ENCODE measurements at places on chromosomes 6 and 20.
A peak's percentile ranks its signal among the peaks of the same experiment; 100 is the strongest.

- no peak for DNase-seq
Measured at GRCh38 chr6:114785235-114786127, 442.7 kb upstream of the HS3ST5 start.

DNA sequence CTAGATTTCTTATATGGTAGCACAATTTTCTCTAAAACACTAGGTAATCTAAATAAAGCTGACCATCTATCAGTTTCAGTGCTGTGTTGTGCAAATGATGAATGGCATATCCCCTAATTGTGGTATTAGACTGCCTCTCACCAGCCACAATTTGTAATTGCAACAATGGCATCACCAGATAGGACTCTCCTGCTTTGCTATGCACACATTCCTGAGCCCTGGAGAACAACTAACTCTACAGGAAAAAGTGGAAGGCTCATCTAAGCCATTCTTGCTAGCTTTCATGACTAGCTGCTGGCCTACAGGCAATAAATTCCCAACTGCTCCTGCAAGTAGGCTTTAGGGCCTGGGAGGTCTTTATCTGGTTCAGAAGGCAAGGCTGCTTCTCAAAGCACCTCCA is 974.1 kb downstream of the EYS start:
- no peak for DNase-seq

DNA sequence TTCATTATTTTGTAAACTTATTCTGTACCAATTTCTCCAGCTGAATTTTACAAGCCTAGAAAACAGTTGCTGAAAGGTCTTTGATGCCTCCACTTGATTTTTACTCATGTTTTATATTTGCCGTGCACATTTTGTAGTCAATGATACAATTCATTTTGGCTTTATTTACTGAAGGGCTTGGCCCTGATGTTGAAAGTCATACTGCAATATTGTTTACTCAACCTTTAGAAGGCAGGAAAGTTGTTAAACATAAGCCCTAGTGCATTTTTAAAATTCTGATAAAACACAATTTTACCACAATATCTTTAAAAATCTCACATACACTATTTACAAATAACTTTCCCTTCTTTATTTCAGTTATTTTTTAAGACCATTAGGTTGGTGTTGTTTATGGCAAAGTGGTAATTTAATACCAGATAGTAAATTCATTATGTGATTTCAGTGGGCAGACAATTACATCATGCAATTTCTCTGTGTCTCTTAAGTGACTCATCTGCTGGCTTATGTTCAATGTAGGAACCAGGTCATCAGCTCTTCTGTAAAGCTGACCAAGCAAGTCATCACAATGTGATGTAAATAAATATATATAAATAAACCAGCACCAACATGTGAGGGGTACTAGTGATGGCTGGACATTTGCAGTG is 121.1 kb upstream of the SLC35B3 start:
- no peak for DNase-seq

DNA sequence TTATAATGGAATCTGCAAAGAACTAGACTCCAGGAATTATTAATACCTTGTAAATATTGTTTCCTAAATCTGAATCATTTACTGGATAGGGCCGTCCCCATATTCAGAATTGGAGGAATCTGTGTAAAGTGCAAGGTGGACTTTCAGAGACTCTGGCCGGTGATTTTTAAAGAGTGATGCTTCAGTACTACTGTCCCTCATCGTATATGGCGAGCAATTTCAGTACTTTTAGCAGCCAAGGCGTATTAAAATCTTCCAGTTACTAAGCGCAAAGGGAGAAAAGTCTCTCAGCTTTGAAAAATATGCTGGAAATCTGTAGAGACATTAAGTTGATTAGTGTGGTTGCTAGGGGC is 483 bp downstream of the SMIM26 start:
- DNase-seq, result no peak

GRCh38 chr6:154370545-154370944 is 13.9 kb upstream of the IPCEF1 start:
- DNase-seq, result peak; percentile 1

- no peak for DNase-seq
Measured at GRCh38 chr6:167678102-167679101, 148.3 kb upstream of the AFDN start.

GRCh38 chr20:31484001-31484400 is 8.9 kb downstream of the REM1 start:
- DNase-seq, result no peak

- DNase-seq, result no peak
Measured at GRCh38 chr6:21588481-21589351, 4.8 kb upstream of the SOX4 start.

DNA sequence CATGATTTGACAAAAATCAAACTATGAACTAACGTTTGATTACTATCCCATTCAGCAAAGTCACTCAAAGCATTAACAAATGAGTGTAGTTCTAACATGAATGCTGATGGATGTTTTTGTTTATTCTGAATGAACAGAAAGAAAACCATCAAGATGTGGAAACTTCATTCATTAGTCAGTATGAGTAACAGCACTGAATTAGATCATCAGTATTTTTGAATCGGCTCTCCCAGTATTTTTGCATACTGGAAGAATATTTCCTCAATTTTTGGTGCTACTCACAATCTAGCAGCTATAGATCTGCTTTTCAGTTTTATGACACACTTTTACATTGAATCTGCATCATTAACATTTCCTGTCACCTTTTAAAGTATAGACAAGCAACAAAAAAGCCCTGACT is 63.8 kb upstream of the CD83 start:
- DNase-seq, result no peak

DNA sequence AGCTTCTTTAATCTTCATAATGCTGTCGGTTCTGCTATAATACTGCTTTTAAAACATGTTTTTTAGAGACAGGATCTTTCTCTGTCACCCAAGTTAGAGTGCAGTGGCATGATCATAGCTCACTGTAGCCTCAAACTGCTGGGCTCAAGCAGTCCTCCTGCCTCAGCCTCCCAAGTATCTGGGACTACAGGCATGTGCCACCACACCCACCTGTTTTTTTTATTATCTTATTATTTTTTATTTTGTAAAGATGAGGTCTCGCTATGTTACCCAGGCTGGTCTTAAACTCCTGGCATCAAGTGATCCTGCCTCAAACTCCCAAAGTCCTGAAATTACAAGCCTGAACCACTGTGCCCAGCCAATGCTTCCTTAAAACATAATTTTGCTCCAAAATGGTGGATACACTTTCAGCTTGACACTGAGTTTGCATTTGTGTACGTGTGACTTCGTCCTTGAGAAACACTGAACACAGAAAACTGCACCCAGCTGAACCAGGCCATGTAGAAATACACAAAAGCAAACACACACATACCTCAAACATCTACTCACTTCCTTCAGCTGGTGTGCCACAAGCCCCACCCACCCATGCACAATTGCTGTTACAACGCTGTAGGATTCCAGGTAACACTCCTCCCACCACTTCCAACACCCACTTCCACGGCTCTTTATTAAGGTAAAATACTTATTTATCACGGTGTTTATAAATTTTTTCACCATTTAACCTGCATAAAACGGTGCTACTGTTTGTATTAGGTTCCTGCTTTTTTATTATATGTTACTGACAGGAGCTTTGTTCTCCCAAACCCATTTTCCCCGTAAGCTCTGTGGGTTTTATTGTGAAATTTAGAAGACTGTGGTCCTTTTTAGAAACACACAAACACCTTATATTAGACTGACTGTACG is 109.1 kb downstream of the TSHZ2 start:
- no peak for DNase-seq

DNA sequence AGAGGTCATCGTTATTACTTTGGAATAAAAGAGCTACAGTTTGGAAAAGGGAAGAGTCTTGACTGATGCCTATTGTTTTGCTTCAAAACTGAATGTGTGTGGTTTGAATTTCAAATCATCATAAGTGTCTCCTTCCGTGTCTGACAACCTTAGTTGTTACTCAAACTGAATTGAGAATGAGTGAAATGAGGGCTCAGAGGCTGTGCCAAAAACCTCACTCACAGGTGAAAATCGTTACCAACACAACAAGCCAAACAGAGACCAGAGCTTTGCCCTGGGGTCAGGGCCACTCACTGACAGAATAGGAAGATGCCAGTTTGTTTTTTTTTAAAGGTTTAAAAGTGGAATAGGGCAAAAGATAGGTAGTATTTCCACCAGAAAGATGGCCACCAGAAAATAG is 15.2 kb upstream of the SIRT5 start:
- no peak for DNase-seq

DNA sequence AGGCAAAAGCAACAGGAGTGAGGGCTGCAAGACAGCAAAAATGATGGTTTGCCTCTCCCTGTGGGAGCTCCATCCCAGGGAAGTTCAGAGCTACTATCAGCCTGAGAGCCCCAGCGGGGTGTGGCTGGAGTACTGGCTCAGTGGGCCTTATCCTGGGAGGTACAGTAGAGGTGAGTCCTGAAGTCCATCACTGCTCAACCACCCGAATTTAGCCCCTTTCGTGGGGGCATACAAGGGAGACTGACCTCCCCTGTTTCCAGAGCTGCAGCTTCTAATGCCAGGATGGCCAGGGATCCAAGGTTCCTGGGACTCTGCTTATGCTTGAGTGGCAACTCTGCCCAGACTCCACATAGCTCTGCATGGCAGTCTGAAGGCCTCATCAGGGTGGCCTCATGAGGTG is 617.8 kb downstream of the MMUT start:
- no peak for DNase-seq

DNA sequence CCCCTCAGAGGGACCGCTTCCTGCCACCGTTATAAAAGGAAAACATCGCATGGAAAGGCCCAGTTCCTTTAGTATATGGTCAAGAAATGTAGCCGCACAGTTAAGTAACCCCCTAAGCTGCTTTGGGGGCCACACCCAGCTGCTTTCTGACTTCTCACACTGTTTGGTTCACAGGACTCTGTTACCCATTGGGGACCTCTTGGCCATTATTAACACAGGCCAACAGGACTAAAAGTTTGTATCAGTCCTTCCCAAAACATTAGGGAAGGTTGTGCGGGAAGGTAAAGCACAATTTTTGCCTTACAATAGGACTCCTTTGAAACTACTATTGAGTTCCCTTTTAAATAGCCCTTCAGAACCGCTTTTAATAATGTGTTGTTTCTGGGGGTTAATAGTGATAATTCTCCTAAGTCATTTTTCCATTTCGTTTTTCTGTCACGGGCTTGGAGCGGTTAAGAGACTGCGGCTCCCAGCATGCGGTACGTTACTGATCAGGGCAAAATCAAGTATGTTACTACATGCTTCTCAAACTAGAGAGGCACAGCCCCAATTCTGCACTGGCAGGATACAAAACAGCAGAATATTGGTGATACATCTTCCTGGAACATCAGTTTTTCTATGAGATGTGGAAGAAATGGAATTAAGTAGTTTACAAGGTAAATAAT is 668 bp upstream of the RPP40 start:
- DNase-seq, result no peak

- no peak for DNase-seq
Measured at GRCh38 chr6:24145690-24146131, 19.7 kb downstream of the NRSN1 start.

DNA sequence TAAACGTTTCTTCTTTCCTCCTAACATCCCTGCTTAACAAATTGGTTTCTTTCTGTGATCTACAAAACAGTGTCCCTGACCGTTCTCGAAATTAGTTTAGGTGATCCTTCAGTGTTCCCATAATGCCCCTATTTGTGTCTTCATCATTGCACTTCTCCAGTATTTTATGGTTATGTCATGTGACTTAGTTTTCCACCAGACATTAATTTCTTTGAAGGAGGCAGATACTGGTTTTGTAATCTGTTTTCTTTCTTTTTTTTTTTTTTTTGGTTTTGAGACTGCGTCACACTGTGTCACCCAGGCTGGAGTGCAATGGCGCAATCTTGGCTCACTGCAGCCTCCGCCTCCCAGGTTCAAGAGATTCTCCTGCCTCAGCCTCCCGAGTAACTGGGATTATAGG is 49.2 kb downstream of the FAM217A start:
- no peak for DNase-seq

- DNase-seq, result no peak
Measured at GRCh38 chr6:103908898-103909297, 950.8 kb downstream of the HACE1 start.

- DNase-seq, result no peak
Measured at GRCh38 chr6:146968041-146968760, 236.0 kb upstream of the STXBP5 start.

- no peak for DNase-seq
Measured at GRCh38 chr6:149080511-149080910, 237.0 kb upstream of the TAB2 start.

GRCh38 chr6:93896081-93896480 is 476.7 kb upstream of the EPHA7 start:
- DNase-seq, result no peak

DNA sequence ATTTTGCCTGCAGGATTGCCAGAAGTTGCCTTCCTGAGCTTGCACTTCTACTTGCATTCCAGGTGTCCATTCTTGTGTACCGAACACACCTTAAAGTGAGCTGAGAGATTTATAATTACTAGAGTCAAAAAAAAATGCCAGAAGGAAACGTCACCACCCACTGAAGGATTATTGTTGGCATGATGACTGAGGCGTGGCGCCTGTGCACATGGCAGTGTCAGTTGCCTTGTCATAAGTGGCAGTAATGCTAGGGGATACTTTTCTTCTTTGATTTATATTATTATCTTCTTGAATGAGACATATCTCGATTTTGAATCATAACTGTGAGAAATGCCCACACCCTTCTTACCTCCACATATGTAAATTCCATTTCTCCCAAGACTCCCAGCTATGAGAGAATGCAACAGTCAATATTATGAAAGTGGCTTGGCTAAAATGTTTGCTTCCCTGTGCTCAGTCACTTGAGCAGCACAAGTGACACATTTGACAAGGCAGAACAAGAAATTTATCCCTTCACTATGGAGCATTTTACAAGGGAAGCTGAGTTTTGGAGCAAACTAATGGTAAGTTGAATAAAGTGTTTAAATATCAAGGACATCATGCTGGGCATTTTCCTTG is 149.5 kb upstream of the SASH1 start:
- DNase-seq, result no peak

- no peak for DNase-seq
Measured at GRCh38 chr20:24079661-24080412, 91.3 kb upstream of the GGTLC1 start.

DNA sequence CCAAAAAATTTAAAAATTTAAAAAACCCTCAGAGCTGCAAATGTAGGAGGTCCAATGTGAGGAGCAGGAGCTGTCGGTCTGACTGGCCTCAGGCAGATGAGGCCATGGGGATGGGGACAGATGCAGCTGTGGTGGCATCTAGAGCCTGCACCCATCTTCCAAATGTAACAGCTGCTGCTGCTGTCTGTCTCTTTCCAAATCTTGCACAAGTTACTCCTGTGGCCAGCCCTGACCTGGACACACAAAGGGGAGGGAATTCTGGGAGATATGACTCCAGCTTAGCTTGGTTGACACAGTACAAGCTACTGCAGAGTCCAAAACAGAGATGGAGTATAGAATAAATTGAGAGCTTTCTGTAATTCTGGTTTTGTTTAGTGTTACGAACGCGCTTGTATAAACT is 115.2 kb downstream of the PRND start:
- DNase-seq, result no peak
